ENCODE measurements at places on chromosomes 7 and 10. TPM values are rescaled to one million over a fixed set of nuclear protein-coding genes. Genes with fewer than 3 reads are reported as not detected.

- H3K36me3 ChIP-seq, result peaks cover 39% of the 10 kb centered on the region
- no peaks in the 10 kb centered on the region for H3K4me1 ChIP-seq
- H3K27me3 ChIP-seq, result no peaks in the 10 kb centered on the region
- no peak overlapping the region for H3K27ac ChIP-seq
- peak overlapping the region; percentile 89 for H3K4me3 ChIP-seq
These were observed 1.1 kb downstream of the PSMA2 start for GRCh38 chr7:42930889-42931288.

DNA sequence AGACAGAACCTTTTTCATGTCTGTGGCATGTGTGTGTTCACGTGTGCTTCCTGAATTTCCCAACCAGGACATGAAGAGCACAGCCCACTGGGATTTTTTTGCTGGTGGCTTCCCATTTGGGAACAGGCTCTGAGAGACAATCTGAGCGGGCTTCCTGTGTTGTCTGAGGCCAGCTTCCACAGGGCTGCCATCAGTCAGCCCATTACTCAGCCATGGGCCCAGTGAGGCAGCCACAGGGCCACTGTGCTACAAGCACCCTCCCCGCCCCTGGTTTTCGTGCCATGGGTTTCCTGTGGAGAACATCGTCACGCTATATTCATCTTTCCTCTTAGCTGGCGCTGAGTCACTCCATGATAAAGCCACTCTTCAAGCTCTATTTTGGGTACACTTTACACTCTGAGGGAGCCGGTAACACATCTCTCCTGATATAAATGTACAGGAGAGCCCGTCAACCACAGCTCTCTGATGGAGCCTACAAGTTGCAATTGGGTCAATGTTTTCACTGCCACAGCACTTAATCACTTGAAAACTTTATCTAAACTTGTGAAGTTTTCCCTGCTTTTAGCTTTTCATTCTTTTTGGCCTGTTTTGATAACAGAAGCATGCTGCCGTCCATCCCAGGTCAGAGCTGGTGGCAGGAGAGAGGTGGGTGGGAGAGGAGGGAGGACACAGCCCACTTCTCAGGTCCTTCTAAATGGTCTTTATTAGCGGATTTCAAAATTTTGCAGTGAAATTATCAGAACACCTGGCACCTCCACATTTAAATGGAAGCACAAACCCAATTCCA is 96.9 kb downstream of the HIPK2 start:
- no peaks in the 10 kb centered on the region for H3K4me1 ChIP-seq
- H3K36me3 ChIP-seq, result no peaks in the 10 kb centered on the region
- no peaks in the 10 kb centered on the region for H3K27me3 ChIP-seq
- H3K27ac ChIP-seq, result no peak overlapping the region

DNA sequence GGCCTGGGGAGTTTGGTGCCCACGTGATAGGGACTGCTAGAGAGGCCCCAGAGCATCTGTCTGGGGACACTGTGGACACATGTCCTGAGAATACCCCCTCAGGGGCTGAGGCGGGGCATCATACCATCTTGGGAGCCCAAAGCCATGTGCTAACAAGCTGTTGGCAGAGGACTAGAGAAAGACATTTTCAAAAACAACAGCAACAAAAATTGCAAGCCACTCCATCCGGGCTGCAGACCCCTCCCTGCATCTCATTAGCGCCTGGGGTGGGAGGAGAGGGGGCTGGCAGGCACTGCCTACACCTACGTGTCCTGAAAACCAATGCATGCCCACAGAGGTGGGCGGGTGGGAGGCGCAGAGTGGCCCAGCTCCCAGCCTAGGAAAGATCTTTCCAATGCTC is 507.4 kb upstream of the PODXL start:
- no peak overlapping the region for H3K4me3 ChIP-seq
- no peaks in the 10 kb centered on the region for H3K27me3 ChIP-seq
- DNase-seq, result no peak
- H3K4me1 ChIP-seq, result peaks cover 17% of the 10 kb centered on the region
- no peak overlapping the region for H3K27ac ChIP-seq
- no peaks in the 10 kb centered on the region for H3K36me3 ChIP-seq

DNA sequence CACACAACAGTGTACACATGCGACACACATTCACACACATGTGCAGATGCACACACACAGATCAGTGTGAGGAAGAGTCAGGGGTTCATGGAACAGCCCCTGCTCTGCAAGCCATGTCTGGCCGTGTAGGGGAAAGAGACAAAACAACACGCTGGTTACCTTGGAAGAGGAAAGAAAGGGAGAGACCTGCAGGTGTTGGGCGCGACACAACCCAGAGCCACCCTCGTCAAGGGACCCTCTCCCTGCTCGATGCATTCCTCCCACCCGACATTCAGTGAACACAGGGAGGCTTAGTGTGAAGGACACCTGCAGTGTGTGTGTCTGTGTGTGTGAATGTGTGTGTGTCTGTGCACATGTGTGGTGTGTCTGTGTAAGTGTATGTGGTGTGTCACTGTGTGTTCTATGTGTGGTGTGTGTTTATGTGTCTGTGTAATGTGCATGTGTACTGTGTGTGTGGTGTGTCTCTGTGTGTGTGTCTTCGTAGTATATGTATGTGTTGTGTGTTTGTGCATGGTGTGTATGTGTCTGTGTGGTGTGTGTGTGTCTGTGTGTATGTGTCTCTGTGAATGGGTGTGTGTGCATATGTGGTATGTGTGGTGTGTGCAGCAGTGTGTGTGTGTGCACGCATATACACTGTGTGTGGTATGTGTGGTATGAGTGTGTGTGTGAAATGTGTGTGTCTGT is 69.5 kb upstream of the PITRM1 start:
- DNase-seq, result no peak
- no peaks in the 10 kb centered on the region for H3K36me3 ChIP-seq
- no peak overlapping the region for H3K27ac ChIP-seq
- H3K27me3 ChIP-seq, result no peaks in the 10 kb centered on the region
- no peak overlapping the region for H3K4me3 ChIP-seq
- H3K4me1 ChIP-seq, result no peaks in the 10 kb centered on the region

DNA sequence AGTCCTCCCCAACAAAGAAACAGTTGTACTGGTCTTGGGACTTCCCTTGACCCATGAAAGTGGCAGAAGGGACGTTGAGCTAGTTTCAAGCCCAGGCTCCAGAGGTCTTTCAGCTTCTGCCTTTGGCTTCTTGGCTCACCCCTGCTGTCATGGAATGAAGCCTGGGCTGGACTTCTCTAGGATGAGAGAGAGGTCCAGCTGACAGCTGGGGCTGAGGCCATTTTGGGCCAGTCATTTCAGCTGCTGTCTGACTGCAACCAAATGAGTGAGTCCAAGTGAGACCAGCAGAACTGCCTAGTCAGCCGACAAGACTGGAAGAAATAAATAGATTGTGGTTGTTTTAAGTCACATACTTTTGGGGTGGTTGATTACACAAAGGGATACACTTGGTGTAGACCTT is 76.6 kb downstream of the TMEM178B start:
- no peak overlapping the region for H3K27ac ChIP-seq
- H3K36me3 ChIP-seq, result no peaks in the 10 kb centered on the region
- no peaks in the 10 kb centered on the region for H3K4me1 ChIP-seq
- H3K4me3 ChIP-seq, result no peak overlapping the region
- no peaks in the 10 kb centered on the region for H3K27me3 ChIP-seq

- DNase-seq, result no peak
- H3K27me3 ChIP-seq, result no peaks in the 10 kb centered on the region
- no peak overlapping the region for H3K4me3 ChIP-seq
- no peaks in the 10 kb centered on the region for H3K36me3 ChIP-seq
These were observed 48.7 kb downstream of the LSMEM1 start for GRCh38 chr7:112529521-112529920.

DNA sequence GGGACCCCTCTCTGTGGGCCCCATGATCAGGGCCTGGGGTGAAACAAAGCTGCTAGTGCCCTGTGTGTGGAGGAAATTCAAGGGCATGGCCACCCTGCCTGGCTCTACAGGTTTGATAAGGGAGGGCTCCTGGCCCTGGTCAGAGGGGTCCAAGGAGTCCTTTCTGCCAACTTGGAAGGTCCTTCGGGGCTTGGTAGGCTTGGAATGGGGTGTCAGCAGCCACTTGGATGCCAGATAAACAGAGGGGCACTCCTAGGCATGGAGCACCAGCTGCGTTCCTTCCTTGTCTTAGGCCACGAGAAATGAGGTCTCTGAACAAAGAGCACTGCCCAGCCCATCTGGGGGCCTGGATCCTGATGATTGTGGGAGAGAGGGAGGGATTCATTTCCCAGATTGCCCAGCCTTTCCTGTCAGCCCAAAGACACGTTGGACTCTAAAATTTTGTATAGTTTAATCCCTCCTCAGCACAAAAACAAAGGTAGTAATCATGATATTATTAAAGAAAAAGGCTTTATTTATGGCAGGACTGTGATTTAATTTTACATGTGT is 5.1 kb downstream of the MTURN start:
- no peak for DNase-seq
- H3K4me3 ChIP-seq, result no peak overlapping the region
- H3K36me3 ChIP-seq, result 0 out of 2 replicates have a peak, but pooled peaks cover 2% of the 10 kb centered on the region
- H3K4me1 ChIP-seq, result peaks cover 21% of the 10 kb centered on the region

GRCh38 chr10:110786172-110786571 is 85.6 kb upstream of the PDCD4 start:
- peaks cover 7% of the 10 kb centered on the region for H3K36me3 ChIP-seq
- H3K27ac ChIP-seq, result no peak overlapping the region
- DNase-seq, result no peak
- no peaks in the 10 kb centered on the region for H3K4me1 ChIP-seq
- H3K27me3 ChIP-seq, result no peaks in the 10 kb centered on the region

GRCh38 chr7:24402655-24403054 is 118.7 kb downstream of the NPY start:
- H3K4me1 ChIP-seq, result no peaks in the 10 kb centered on the region
- no peaks in the 10 kb centered on the region for H3K27me3 ChIP-seq
- H3K36me3 ChIP-seq, result no peaks in the 10 kb centered on the region

- no peak overlapping the region for H3K27ac ChIP-seq
- peaks cover 12% of the 10 kb centered on the region for H3K4me1 ChIP-seq
- no peaks in the 10 kb centered on the region for H3K36me3 ChIP-seq
- DNase-seq, result no peak
- no peaks in the 10 kb centered on the region for H3K27me3 ChIP-seq
These were observed 131.7 kb downstream of the TEX36 start for GRCh38 chr10:125551247-125551646.

GRCh38 chr10:79088613-79089355 is 20.0 kb downstream of the ZMIZ1 start:
- no peak overlapping the region for H3K4me3 ChIP-seq
- H3K36me3 ChIP-seq, result no peaks in the 10 kb centered on the region
- no peak overlapping the region for H3K27ac ChIP-seq
- peaks cover 8% of the 10 kb centered on the region for H3K4me1 ChIP-seq
- no peaks in the 10 kb centered on the region for H3K27me3 ChIP-seq

GRCh38 chr7:75572814-75573213 is 80.7 kb downstream of the SPDYE5 start:
- no peak for DNase-seq
- 0 out of 2 replicates have a peak, but pooled peaks cover 2% of the 10 kb centered on the region for H3K4me1 ChIP-seq
- no peak overlapping the region for H3K27ac ChIP-seq
- H3K4me3 ChIP-seq, result no peak overlapping the region
- peaks cover 16% of the 10 kb centered on the region for H3K36me3 ChIP-seq

Gene CTTNBP2
- total RNA-seq, result 0.43 TPM

DNA sequence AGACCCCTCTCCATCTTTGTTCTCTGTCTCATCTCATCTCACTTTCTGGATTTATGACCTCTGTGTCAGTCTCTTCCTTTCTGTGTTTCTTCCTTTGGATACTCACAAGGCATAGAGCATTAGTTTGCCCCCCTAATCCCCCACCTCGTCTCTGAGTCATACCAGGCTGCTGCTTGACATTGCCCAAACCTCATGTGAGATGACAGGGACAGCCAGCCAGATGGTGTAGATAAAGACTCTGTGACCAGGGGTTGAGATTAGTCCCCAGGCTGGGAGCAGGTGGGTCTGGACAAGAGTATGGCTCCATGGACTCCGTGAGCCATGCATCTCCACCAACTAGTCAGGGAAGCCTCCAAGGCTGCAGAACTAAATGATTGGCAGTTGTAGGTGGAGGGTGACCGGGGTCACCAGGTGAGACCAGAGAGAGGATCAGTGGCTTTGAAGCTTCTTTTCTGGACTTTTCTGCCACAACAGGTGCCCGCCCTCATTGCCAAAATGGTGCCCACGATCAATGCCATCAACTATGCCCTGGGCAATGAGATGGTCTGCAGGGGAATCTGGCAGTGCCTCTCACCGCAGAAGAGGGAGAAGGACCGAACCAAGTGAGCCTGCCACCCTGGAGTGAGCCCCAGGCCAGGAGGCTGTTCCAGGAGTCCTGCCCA is 13.3 kb downstream of the RGR start:
- H3K4me1 ChIP-seq, result no peaks in the 10 kb centered on the region
- H3K27me3 ChIP-seq, result no peaks in the 10 kb centered on the region
- DNase-seq, result no peak
- H3K36me3 ChIP-seq, result no peaks in the 10 kb centered on the region
- no peak overlapping the region for H3K27ac ChIP-seq

DNA sequence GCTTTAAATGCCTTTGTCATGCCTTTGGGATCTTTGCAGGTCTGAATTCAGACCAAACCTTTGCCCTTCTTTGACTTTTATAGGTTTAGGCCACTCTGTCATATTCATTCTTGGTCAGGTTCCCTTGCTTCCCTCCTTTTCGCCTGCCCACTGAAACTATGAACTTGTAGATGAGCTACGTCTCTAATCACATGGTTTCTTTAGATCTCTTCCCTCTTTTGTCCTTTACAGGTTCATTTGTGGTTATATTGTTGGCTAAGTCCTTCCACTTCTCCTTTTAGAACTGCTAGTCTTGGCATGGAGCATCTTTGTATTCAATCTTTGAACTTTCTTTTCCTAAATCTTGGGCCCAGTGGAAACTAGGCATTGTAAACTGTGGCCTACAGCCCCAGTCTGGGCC is 104.0 kb upstream of the ZEB1 start:
- DNase-seq, result no peak
- H3K27me3 ChIP-seq, result no peaks in the 10 kb centered on the region
- H3K4me1 ChIP-seq, result no peaks in the 10 kb centered on the region
- no peak overlapping the region for H3K4me3 ChIP-seq
- no peak overlapping the region for H3K27ac ChIP-seq

DNA sequence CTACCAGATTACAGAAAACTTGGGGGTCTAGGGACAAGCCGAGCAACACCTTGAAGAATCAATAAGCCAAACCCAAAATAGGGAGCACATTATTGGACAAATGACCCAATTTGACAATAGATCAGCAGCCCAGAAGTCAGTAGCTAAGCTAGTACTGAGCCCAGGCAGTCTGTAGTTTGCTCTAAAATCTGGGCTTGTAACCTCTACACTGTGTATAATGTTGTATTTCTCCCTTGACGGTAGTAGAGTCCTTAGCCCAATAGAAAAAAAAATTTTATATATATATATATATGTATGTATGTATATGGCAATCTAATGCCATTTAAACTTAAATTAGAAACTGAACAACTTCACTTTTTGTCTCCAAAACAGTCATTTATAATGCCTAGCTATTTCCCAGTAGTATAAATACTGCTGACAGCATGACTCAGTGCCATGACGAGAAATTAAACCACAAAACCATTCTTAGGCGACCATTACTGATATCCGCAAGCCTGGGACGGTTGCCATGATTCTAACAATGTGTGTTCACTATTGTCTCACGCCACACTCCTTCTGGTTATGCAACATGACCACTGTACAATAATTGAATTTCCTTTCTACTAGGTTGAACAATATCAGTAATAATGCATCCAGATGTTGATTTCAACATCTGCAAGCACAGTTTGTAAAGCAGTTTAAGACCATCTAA is 110.5 kb downstream of the IPMK start:
- H3K36me3 ChIP-seq, result no peaks in the 10 kb centered on the region
- H3K4me3 ChIP-seq, result no peak overlapping the region
- H3K27me3 ChIP-seq, result no peaks in the 10 kb centered on the region
- peak; percentile 42 for DNase-seq

Measured in SJCRH30 (cell line).